ENCODE measurements at places on chromosomes 3 and 15.

DNA sequence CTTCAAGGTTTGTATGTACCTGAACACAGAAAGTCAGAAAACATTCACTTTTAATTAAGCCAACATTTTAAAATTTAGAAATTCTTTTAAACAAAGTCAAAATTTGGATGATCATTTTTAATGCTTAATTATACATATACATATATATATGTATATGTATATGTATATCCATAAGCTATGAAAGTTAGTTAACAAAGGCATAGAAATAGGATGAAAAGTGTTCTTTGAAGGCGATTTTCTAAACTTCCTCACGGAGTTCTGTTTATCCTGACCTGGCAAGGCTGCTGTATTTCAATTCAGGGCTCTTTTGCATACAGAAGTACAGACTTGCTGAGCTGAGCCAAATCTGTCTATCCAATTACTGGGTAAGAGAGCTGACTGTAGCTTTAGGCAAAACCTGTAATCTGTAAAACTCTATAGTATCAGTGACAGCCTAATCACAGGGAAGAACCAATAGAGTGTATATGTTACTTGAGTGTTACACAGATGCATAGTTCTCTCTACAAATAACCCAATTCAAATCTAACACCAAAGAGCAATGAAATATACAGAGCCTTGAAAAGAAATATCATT lies 32.1 kb upstream of the THRB start:
- no peak for DNase-seq

GRCh38 chr15:37086120-37086519 lies 14.2 kb downstream of the MEIS2 start:
- no peak for DNase-seq

- DNase-seq = no peak
Observed at GRCh38 chr3:50609763-50610085, 1.9 kb downstream of the CISH start.

DNA sequence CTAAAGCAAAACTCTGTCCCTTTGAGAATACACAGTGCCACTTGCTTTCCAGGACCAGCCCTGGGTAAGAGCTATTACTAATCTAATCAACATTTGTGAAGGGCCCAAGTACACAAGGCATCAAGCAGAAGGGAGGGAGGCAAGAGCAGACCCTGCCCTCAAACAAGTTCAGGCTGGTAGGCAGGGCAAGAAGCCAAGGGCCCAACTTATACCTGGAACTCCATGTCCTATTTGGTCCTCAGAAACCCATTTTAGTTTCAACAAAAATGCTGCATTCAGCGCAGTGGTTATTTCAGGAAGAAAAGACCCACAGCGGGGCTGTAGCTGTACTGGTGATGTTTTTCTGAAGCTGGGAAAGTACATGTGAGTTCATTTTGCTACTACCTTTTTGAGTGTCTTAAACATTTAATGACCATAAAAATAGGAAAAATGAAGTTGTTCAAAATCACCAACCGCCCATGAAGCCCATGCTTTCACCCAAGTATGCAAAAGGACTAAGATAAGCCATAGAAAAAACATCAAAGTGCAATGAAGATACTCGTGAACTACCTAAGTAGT lies 2.8 kb downstream of the RPS17 start:
- DNase-seq = no peak

DNA sequence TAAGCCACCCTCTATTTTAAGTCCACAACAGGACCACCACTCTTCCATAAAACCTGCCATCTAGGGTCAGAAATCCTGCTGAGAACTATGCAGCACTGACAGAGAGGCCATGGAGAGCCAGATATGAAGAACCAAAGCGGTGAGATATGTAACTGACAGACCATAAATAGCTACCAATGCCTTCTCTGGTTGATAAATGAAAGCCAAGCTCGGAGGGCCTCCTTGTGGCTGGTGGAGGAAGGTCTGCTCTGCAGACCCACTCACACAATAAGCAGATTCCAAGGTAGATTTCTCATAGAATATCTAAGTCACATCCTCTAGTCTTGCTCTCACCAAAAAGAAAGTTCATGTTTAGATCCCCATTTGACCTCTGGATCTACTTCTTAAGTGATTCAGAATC lies 38.9 kb downstream of the RYK start:
- DNase-seq = no peak

DNA sequence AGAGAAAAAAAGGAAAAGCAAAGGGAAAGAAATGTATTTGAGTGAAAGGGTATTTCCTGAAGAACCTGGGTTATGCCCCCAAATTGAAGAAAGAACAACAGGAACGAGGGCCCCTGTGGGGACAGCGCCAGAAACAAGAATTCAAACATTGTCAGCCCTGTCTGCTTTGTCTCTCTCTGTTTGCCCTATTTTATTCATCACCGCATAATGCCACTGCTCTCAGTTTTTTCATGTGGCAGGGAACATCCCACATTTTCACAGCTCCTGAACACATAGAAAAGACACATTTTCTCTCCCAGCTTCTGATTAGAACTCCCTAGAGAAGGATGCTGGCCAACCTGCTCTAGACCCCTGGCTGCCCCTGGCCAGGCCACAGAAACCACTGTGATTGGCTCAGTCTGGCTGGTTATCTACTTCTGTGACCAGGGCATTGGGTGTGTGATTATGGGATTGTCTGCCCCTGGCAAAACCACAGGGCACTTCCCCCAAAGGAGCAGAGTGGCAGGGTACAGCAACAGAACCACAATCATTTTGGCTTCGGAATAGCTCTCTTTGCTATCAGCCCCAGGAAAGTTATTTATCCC lies 31.3 kb upstream of the CCDC54 start:
- DNase-seq = no peak

DNA sequence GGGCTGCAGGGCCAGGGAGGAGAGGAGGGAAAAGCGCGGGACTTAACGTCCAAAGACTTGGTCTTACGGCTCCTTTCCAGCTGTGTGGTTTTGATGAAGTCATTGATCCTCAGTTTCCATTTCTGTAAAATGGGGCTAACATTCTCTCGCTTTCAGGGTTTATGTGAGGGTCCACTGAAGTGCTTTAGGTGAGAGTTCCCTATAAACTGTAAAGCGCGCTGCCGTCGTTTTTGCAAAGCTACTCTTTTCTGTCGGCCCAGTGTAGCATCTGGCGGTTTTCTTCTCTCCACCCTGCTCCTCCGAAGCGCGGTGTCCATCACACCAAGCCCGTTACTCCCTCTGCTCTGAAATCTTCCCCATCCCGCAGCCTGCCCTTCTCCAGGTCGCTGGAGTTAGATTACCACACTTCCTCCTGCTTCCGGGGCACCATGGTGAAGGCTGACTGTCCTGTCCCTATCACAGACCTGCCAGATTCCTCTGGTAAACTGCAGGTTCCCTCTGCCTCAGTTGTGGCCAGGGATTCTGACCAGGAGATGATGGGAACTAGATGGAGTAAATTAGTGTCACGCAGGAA lies 702 bp upstream of the DNAJC17 start:
- no peak for DNase-seq

GRCh38 chr3:23811919-23812318 lies 6.2 kb downstream of the UBE2E1 start:
- no peak for DNase-seq

- DNase-seq = no peak
Observed at GRCh38 chr15:64634576-64635498, 140.6 kb downstream of the RBPMS2 start.

GRCh38 chr3:105399611-105400010 lies 32.9 kb downstream of the ALCAM start:
- DNase-seq = no peak

DNA sequence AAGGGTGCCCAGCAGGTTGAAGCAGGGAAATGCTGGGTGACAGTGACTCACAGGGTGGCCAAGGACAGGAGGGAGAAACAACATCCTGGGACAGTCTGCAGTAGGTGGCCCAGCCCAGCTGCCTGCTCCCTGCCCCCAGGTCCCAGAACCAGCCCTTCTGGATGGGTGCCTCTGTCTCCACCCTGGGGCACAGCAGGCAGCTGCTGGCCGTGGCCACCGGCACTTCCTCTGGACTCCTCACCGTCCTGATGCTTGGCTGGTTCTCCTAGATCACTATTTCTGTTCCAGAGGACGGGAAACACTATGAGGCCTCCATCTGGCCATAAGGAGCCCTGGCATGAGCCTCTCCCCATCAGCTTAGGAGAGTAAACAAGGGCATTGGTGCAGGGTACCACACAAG lies 258.9 kb downstream of the XXYLT1 start:
- DNase-seq = peak; percentile 61

DNA sequence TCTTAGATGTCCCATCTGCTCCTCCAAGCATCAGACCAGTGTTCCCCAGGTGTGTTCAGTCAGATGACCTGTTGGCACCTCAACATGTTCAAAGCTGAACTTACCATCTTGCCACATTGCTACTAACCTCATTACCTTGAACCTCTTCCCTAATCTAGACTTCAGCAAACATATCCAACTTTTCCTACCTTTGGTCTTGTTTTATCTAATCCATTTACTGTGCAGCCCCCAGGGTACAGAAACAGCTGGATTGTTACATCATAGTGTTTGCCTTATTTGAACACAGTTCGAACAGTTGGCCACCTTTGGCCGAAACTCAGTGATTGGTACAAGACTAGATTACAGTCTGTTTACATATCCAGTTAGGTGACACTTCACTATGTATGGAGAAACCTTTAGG lies 36.1 kb upstream of the MCF2L2 start:
- DNase-seq = no peak

DNA sequence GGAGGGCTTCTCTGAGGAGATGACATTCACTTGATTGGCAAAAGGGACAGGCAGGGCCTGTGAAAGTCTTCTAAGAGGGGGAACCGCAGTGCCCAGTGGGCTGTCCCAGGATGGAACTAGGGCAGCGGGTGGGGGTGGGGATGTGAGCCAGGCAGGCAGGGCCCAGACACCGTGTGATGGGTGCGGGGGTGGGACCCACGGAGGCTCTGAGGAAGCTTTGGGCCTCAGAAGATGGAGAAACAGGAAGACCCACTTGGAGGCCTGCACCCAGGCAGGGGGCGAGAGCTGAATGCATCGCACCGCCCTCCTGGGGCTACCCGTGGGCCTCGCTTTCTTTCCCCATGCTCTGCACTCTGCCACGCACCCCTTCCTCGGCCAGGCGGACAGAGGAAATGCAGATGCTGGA lies 32.9 kb upstream of the ACAD9 start:
- no peak for DNase-seq

DNA sequence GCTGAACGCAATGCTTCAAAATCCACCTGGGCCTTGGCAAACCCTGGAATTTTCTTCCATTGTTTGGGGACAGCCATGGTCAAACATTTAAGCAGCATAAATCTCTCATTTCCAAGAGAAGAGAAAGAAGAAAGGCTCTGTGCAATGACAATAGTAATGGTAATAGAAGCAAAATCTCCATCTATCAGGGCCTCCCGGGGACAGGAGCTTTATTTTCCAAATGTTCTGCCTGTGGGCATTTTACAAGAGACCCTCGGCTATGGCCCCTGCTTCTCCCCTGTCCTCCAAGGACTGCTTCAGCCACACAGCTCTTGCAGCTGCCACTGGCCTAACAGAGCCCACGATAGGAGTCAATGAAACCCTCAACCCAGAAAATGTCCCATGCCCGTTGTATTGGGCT lies 12.7 kb upstream of the FAM240A start:
- no peak for DNase-seq

GRCh38 chr3:94607778-94608177 lies 544.9 kb downstream of the NSUN3 start:
- no peak for DNase-seq

DNA sequence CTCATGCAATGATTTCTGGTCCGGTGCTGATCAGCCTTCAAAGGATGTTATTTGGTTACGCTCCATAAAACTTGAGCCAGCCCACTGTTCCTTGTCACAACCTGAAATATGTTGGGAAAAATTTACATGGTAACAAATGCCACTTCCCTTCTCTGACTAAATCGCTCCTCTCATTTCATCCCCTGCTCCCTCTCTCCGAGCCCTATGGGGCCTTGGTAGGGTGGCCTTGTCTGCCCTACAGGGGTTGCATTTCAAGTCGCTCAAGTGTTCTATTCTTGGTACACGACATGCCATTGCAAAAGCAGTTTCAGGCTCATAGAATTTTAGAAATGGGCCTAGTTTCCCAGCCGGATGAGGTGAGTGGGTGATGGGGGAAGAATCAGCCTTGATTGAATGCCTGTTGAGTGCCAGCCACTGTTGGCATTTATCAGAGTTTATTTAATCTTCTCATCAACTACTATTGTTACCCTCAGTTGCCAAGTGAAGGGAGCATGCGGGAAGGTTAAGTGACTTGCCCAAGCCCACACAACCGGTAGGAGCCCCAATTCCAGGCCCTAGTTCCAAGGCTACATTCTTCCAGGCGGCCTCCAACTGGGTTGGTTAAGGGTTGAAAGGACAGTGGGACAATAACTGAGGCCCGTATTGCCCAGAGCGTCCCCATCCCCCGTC lies 961 bp upstream of the ABHD2 start:
- DNase-seq = no peak

DNA sequence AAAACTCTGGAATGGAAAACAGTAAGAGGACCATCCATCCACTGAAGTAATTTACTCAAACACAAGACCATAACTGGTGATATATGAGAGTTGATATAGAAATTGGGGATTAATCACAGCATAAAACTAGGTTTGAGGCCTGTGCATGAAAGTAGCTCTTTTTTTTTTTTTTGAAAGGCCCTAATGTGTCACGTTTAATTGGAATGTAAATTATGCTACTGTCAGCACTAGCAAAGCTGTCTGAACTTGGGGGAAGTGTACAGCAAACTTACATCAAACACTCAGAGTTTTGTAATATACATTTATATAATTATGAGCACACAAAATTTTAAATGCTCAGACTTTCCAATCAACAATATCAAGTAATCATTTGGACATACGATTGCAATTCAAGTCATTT lies 154.1 kb downstream of the GREM1 start:
- DNase-seq = no peak

All from cardiac septum (tissue), 1 donor.